ENCODE measurements at places on chromosomes 11 and 22.
A peak's percentile ranks its signal among the peaks of the same experiment; 100 is the strongest.

DNA sequence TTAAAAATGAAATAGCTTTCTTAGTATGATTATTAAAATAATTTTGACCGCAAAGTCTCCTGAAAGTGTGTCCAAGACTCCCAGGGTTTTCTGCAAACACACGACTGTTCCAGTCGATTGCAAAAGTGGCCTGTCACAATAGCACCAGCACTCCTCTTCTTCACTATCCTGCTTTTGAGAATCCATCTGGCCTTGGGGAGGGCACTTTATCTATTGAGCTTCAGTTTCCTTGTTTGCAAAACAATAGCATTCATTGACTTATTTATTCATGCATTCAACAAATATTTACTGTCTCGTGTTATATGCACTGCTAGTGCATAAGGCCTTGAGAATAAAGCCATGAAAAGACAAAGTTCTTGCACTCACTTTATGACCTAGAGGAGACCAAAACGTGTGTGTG is 96.2 kb upstream of the NTM start:
- no peak for DNase-seq

DNA sequence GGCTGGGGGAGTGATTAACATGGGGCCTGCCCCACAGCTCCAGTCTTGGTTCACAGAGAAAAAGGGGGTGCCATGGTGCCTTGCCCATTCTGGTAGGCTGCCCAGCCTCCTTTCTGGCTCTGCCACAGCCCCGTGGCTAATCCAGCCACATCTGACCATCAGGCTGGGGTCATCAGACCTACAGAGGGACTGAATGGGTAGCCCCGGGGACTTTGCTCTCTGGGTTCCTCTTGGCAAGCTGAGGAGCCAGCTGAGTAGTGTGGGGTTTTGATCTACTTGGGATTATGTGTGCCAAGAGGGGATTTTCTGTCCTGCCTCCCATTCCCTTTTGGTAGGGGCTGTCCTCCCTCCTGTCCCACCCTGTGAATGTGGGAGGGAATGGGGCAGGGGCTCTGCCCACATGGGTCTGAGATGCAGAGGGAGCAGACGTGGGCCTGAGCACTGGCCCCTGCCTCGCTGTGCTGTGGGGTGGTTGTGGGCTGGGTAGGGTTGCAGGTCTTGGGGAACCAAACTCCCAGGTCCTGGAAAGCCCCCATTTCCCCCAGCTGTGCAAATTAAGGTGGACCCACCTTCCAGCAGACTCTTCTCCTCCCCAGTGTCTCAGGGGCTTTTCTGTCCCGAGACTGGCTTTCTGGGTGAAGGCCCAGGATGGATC is 32.0 kb downstream of the CD82 start:
- no peak for DNase-seq

- DNase-seq = no peak
These were observed 561.1 kb upstream of the CADM1 start for GRCh38 chr11:116065191-116065895.

GRCh38 chr11:57196596-57196995 is 14.8 kb downstream of the LRRC55 start:
- no peak for DNase-seq

DNA sequence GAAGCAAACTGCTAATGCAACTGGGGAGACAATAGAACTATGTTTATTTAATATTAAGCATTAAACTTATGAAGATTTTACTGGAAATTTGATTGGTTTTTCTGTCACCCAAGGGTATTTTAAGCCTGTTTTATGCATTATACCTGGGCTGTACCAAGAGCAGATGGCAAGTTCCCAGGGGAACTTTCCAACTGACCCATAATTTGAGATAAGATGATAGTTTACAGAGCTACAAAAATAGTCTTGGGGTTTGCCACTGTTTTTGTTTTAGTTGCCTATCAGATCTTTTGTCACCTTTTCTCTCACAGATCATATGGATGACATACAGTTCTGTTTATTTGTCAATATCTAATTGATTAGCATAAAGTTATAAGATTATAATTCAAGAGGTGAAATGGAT is 43.9 kb downstream of the PDE3B start:
- DNase-seq = no peak

DNA sequence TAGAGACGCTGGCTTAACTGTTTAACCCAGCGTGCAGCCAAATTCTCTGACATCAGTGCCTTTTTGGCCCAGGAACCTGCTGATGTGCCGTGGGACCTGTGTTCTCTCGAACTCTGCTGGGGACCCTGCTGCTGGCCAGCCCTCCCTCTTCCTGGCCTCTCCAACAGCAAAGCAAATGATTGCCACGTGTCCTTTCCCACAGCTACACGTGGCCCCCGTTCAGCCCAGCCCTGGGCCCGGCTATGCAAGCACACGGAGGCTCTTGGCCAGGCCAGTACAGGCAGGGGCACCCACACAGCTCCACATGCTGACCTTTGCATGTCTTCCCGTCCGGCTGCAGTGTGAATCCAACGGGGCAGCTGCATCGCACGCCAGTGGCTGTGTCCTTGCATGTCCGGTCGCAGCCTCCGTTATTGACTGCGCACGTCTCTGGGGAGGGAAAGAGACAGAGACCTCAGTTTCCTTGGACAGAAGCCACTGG is 51.6 kb upstream of the TTLL12 start:
- DNase-seq = no peak

DNA sequence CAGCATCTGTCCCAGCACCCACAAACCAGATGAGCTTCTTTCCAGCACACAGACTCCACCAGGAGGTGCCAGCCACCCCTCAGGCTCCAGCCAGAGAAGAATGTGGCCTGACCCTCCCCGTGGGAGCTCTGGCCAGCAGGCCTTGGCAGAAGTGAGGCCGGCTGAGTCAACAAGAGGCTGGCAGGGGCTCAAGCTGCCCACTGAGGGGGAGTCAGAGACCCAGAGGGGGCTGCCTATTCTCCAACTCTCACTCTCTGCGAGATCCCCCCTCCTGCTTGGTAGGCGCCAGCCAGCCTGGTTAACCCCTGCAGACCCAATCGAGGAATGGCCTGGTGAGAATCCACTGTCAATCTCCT is 10.6 kb upstream of the CDC42EP1 start:
- peak; percentile 75 for DNase-seq

- peak; percentile 76 for DNase-seq
These were observed 22.1 kb downstream of the RIBC2 start for GRCh38 chr22:45435544-45436139.

DNA sequence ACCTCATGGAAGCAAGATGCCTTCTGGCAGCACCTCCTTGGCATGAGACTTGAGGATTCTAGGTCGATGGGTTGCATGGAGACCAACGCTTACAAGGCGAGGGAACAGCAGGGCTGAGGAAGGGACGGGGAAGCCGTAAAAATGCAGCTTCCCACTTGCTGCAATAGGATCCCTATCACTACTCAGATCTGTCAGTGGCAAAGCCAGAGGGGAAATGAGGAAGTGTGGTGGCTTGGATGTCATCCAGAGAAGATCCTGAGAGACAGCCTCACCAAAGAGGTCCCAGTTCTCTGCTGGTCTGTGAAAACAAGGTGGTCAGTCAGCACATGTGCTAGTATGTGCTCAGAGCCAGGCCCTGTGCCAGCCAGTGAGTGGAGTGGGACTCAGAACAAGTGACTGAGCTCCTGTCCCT is 22.2 kb downstream of the CYB5R2 start:
- no peak for DNase-seq

DNA sequence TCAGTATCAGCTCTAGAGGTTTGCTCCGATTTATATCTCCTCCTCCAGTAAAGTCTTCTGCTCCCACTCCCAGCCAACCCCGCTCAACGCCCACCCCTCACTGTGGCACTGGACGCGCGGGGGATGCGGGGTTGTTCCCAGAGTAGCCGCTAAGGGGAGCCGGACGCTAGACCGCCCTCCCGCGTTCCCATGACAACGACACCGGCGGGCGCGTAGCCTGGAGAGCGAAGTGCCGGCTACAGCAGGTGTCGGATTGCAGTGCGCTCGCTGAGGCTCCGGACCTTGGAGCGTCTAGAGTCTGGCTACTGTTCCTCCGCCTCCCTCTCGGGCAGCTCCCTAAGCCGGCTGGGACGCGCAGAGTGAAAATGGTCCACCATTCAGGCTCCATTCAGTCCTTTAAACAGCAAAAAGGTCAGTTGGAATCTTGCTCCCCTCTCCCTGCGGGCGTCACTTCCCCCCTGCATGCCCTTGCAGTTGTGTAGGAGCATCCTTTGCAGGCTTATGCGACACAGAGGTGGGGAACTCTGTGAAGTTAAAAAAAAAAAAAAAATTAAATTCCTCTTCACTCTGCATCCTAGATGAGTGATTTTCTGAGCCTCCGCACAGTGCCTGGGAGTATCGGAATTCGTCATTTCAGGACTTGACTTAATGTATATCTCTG is at the start of gene ANO3:
Gene ANO3 (plus strand): TSS at position 220 of the 661 bp plus-strand sequence. CDS start 146 bp downstream, at position 366.
- peak; percentile 64 for DNase-seq

DNA sequence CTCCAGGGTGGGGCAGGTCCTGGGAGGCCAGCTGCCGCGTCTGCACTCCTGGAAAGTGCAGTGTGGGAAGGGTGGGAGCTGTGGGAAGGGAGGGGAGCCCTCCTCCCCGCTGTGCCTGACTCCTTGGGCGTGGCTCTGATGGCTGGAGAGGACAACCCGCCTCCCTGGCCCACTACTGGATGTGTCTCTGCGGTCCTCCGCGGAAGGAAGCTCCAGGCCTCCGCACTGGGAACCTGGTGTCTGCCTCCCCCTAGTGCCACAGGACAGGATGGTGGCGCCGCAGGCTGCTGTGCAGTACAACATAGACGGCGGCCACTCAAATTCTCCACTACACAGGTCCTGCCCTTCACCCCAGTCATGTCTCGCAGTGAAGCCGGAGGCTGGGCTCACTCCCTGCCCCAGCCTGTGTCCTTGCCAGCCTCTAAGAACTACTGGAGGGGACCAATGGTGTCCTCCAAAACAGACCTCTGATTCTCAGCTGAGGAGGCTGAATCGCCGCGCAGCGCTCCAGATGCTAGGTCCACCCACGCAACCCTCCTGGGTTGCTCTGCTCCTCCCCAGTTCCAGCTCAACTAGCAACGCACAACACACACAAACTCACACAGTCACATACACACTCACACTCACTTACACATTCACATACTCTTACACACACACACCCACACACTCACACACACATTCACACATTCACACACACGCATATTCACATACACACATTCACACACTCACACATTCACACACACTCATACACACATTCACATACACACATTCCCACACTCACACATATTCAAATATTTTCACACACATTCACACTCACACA is 12.4 kb upstream of the DSCAML1 start:
- no peak for DNase-seq

DNA sequence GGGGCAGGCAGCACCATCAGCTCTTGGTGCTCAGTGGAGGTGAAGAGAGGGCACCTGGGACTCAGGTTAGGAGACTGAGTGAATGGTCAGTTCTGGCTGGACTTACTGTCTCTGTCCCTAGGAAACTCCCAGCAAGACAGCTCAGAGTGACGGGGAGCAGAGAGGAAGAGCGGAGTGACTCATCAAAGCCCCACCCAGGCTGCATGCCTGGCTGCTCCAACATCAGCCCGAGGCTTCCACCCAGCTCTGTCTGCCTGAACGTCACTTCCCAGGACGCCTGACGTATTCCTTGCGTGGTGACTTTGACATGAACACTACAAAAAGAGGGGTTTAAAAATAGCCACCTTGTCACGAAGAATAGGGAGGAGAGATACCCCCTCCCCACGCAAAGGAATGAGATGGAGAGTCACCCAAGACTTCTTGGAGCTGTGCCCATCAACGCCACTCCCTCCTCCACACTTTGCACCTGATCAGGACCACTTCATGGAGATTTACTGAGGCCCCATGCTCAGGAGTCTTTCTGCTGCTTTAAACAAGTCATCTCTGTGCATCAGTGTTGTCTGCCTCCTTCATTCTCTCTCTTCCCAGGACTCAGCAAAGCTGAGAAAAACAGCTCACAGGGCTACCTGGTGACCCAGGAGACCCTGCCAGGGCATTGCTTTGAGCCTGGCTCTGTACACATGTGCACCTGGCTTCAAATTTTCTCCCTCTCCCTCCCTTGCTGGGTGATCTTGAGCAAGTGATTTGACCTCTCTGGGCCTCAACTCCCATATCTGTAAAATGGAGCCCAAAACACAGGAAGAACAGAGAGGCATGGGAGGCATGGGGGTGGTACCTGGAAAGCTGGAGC is 83.1 kb downstream of the MN1 start:
- DNase-seq = peak; percentile 82

DNA sequence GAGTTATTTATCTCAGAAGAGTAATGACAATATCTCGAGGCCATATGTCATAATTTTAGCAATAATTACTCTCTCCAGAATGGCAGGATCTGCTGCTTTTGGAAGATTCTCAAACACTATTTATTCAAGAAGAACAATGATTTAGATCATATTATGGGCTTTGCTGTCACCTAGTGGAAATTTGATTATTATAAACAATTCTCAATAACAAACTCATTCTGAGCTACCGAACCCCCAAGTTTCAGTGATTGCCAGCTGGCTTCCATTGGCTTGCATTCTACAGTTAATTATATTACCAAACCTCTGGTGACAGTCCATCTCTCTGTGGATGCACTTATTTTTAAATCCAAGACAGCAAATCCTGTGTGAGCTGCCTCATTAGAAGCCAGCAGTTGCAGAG is 27.9 kb upstream of the SLC36A4 start:
- DNase-seq = peak; percentile 33

GRCh38 chr11:19873730-19874129 is 161.1 kb downstream of the NAV2 start:
- no peak for DNase-seq

DNA sequence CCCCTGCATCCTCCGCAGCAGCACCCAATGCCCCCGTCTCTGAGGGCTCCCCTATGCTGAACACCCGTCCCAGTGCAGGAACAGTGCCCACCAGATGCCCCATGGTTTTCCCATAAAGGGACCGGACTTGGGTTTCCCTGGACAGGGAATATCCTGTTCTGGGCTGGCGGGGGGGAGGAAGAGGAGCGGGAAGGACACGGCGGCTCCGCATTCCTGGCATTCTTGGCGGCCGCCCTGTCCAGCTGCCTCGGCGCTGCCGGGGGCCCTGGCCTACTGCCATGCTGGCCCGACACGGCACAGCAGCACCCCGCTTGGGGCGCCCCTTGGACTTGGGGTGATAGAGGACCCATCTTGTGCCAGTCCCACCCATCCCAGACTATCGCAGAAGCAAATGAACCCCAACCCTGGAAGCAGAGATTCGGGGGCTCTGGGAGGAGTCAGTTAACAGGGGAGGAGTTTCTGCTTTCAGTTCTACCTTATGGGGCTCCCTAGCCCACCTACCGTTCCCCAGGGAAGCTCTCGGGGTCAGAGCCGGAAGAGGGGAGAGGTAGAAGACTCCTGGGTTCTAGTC is 23.7 kb upstream of the CBX7 start:
- peak; percentile 70 for DNase-seq

DNA sequence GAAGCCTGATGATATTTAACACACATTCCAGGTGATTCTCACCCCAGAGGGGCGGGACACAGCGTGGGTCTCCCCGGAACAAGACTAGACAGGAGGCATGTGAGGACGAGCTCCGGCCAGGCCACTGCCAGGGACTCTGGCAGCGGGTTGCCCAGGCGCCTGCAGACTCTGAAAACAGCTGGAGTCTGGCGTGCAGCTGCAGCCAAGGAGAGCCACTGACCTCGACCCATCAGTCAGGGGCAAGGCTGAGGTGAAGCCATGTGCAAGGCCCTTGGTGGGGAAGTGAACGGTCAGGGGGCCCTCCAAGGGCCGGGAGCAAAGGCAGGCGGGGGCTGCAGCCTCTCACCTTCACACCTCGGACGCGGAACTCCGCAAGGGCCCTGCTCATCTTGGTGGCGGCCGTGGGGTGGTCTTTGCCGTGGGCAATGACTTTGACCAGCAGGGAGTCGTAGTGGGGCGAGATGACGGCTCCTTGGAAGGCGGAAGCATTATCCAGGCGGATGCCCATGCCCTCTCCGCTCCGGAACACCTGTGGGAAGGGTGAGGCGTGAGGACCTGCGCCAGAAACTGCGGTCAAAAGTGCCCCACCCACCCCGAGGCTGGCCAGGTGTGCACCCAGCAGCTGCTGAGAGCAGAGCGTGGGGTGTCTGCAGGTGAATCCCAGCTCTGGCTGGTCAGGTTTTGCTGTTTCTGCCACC is 6.7 kb downstream of the LRFN4 start:
- no peak for DNase-seq
